Cerebellar nuclear complex (tissue), 1 donor: ENCODE measurements at places on chromosomes 4 and X.
A peak's percentile ranks its signal among the peaks of the same experiment; 100 is the strongest.

DNA sequence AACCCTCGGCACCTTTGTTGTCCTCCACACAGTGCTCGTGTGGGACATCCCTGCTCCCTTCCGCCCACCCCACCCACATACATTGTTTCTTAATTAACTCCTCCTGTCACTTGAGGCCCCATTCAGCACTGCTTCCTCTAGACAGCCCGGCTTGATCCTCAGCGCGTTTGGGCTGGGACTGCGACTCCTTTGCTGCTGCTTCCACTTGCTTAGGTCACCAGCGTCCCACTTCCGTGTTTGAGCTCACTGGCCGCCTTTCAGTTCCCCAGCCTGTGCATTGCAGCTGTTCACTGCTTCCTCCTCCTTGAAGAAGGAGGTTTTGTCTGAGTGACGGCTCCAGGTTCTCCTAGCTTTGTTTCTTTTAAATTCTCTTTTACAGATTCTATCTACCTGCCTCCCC, 16.1 kb downstream of the RNF4 start:
- no peak for DNase-seq

DNA sequence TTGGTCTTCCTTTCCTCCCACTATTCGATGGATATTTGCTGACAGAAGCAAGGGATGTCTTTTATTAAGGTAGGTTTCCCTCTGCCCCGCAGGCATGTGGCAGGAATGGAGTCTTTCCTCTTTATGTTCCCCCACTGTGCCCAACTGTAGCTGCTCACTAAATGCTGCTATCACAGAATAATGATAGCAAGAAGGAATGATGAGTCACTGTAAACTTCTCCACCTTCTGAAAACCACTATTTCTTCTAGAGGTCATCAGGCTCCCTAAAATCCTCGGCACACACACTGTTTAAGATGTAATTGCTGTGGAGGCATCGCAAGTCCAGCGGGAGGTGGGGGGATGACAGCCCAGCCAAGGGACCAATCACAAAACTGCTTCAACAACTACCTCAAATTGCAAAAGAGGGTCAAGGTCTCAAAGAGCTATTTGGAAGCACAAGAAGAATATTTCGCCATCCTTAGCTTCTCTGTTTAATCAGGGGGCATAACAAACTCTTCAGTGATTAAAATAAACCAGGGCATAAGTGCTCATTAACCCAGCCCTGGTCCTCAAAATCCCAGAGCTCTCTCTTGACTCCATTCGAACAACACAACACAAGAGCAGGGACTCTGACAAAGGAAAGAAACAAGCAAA, 13.9 kb downstream of the QDPR start:
- DNase-seq = no peak

GRCh38 chr4:152936446-152937335, 568 bp downstream of the FHDC1 start:
- no peak for DNase-seq

DNA sequence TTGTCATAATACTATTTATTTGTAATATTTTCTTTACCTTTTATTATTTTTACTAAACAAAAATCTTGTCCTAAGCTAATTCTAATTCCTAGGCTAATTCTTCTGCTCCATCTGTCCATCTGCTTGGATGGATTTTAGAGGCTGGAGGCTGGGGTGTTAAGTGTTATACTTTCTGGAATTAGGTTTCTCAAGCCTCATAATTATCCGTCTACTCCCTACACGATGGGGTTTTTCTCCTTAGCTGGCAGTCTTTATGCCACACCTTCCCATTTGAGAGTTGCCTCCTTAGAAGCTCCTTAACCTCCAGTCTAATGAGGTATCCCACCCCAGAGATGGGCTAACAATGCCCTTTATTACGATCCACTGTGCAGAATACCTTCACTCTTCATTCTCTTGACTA, 37.6 kb upstream of the LGI2 start:
- no peak for DNase-seq

GRCh38 chrX:151694661-151695582, at the start of gene PRRG3:
TSS of gene PRRG3 (plus strand) at chrX:151695458. CDS start at chrX:151698815, 3,357 bp downstream.
- no peak for DNase-seq

DNA sequence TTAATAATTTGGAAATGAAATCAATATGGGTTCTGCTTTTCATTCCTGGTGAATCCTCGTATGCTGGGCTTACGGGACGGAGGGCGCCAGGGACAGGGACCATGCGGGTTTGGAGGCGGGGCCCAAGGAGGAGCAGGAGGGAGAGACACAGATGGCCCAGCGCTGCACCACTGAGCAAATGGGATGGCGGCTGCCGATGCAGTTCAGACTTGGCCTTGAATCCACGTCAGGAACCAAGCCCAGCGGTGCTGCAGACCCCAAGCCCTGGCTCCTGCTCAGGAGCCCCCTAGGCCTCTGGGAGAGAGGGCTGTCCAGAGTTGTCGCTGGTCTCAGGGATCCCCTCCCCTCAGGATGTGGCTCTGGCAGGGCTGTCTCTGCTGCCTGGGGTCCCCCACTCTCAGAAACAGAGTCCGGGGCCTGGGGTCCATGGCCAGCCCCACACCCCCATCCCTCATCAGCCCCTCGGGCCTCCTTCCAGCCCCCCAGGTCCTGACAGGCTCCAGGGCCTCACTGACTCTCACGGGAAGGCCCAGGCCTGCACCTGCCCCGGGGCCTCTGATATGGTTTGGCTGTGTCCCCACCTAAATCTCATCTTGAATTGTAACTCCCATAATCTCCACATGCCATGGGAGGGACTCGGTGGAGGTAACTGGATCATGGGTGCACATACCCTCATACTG, 75.2 kb downstream of the FAM53A start:
- DNase-seq = no peak

DNA sequence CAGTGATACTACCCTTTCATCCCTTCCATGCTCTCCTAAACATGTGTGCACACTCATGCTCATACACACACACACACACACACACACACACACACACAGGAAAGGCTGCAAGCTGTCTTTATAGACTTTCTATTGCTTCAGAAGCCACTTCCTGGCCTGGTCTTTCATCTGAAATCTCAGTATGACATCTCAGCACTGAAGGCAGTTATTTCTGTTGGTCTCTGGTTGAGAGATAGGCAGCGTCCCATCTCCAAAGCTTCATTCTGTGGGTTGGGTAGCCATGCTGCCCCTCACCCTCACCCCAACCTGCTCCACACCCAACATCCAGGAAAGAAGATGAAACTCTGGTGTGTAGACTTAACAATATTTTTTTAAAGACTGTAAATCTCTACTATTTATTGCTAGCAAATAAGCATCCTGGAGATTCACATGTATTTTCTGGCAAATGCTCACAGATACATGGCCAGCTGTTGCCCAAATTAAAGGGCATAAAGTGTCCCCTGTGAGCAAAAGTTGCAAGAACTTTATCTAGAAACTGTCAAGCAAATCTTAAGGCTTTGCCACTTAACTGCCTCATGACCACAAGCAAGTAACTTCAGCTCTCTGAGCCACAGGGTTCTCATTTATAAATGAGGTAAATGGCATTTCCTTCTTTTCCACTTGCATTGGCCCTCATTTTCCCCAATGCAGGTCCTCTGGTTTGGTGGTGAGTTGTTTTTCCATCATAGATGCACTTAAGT, 189.8 kb upstream of the AFF2 start:
- DNase-seq = no peak

DNA sequence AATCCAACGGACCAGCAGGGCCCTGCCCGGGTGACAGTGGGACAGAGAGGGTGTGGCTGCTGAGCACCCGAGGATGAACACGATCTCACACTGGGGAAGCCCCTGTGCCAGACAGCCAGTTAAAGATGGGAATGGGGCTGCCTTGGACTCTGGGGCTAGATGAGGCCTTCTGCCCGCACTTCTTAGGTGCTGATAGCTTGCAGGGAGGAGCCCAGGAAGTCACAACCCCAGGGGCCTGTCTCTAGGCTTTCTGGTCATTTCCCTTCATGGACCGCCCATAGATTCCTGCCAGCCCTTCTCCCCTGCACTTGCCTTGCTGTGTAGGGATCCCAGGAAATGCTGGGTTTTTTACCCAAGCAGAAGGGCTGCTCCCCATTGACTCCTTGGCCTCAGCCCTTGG, 6.2 kb downstream of the ZNF275 start:
- no peak for DNase-seq

DNA sequence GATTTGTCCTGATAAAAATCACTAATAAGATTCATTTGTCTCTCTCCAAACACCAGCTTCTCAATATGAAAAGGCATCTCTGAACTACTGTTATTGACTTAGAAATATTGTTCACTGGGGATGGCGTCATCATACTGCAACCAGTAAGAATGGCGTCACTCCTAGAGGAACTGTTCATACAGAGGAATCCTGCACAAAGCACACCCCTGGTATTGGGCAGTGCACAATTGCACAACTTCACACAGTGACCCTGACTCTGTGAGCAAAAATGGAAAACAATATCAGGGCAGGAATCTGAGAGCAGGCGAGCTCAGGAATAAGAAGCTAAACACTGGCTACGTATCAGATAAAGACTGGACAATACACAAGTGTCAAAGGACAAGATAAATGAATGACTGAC, 66.7 kb upstream of the PNPLA4 start:
- DNase-seq = no peak

DNA sequence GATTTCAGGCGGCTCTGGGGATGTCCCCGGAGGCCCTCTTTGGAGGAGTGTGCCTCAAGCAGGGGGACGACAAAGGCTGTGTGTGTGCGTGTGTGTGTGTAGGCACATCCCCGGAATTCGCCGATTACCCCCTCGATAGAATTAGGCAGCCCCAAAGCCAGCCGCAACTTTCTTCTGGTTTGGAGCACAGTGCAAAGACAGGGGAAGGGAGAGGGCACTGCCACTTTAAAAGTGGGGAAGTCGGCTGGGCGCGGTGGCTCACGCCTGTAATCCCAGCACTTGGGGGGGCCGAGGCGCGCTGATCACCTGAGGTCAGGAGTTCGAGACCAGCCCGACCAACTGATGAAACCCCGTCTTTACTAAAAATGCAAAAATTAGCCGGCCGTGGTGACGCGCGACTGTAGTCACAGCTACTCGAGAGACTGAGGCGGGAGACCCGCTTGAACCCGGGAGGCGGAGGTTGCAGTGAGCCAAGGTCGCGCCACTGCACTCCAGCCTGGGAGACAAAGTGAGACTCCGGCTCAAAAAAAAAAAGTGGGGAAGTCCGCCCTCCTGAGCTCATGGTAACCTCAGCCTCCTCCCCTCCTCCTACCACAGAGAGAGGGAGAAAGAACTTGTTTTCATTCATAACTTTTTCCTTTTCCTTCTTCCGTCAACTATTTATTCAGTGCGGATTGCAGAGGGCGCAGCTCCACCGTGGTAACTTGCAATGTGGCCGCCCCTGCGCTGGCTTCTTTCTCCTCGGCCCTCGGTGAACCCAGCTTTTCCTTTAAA, 2.4 kb downstream of the SPRY1 start:
- peak; percentile 3 for DNase-seq

DNA sequence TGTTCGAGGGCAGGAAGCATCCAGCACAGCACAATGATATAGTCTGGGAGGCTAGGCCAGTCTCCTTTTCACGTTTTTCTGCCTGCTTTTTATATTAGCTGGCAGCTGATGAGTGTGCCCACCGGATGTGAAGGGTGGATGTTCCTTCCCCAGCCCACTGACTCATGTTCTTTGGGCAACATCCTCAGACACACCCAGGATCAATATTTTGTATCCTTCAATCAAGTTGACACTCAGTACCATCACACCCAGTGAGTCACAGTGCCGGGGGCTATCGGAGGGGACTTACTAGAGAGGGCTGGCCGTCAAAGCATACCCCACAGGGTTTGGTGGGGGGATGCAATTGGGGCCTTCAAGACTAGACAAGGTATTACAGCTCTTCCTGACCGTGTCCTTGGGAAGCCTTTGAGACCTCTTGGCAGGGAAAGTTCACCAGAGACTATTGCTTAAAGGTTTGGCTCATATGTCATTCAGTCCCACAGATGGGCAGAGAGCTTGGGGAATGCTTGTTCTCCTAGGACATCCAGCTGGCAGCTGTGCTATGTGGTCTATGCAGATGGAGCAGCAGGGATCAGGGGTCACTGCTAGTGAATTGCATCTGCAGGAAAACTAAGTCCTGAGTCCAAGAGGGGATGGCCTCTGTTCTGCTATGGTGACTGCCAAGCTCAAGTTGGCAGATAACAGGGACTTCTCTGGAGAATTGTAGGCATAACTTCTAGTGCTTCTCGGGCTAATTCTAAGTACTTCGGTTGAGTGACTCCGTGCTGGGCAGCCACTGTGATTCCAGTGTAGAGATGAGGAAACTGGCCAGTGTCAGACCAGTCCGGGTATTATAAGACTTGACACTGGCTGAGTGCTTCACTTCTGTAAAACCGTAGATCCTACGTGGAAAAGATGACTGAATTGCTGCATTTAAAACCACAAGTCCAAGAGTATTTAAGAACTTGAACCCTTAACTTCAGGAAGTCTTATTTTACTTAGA, 12.9 kb upstream of the WDR1 start:
- DNase-seq = no peak

DNA sequence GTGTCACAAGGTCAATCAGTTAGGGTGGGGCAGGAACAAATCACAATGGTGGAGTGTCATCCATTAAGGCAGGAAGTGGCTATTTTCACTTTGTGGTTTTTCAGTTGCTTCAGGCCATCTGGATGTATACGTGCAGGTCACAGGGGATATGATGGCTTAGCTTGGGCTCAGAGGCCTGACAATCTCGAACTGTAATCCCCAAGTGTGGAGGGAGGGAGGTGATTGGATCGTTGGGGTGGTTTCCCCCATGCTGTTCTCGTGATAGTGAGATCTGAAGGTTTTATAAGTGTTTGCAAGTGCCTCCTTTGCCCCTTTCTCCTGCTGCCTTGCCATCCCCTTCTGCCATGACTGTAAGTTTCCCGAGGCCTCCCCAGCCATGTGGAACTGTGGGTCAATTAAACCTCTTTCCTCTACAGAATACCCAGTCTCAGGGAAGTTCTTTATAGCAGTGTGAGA, 36.7 kb upstream of the STS start:
- DNase-seq = no peak

- no peak for DNase-seq
Measured at GRCh38 chrX:115452251-115452650, 108.7 kb upstream of the PLS3 start.

GRCh38 chr4:170979736-170980135, 833.5 kb upstream of the GALNTL6 start:
- no peak for DNase-seq

GRCh38 chrX:109390556-109390955, 91.3 kb downstream of the GUCY2F start:
- DNase-seq = no peak

GRCh38 chr4:88570001-88570400, 22.3 kb upstream of the HERC3 start:
- no peak for DNase-seq

DNA sequence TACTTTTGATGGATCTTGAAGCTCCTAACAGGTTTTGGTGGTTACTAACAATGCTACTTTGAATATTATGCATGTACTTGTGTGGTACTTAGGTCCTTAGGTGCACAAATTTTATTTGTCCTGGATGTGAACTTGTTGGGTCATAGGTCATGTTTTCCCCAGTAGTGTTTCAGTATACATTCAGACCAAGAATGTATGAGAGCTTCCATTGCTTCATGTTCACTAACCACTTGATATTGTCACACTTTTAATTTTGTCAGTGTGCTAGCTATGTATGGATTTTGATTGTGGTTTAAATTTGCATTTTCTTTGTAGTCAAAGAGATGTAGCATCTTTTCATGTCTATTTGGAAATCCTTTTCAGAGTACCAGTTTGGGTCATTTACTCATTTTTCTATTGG, 32.2 kb downstream of the CLCN3 start:
- DNase-seq = no peak
